Activated B cell treated with CpG ODN at 0.5 μM for 24 hours (primary cell): ENCODE measurements at places on chromosomes 11 and 22. TPM values are rescaled to one million over a fixed set of nuclear protein-coding genes. Genes with fewer than 3 reads are reported as not detected.

The APOBEC3F gene
- 75.6 and 82.4 TPM in 2 replicates for total RNA-seq

DNA sequence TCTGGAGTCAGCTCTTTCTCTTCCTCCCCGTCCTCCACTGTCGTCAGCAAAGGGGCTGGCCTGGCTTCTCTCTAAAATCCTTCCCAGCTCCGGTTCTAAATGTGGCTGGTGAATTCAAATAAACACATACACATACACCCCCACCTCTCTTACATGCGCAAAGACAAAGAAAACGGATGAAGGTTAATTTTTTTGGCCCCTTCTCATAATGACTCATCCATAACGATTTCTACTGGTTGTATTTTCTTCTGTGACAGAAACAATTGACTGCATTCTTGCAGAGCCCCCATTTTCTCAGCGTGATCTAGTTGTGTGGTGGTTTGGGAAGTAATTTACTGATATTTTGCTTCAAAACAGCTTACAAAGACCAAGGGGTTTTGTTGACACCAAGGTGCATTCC is 130.0 kb upstream of the NTM start:
- no peak overlapping the region for H3K27ac ChIP-seq
- H3K4me3 ChIP-seq = no peak overlapping the region
- H3K4me1 ChIP-seq = no peaks in the 10 kb centered on the region

The GRM5 gene
- not detected in 2 replicates for total RNA-seq

DNA sequence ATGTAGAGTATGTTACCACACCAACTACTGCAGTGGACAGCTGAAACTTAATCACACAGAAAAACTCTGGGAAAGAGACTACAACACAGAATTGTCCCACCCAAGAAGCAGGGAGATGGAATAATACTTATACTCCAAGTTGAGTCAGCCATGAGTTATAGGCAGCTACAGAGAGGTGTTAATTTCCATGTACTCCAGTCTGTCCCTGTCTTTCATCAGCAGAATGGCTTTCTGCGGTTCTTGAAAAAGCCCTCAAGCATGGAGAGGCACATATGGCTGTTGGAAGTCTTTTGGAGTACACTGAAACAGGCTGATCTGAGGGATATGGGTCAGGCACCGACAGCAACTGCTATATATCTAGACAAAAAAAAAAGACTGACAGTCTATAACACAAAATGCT is 219.5 kb downstream of the DLG2 start:
- H3K27me3 ChIP-seq = no peaks in the 10 kb centered on the region
- no peak for DNase-seq
- no peaks in the 10 kb centered on the region for H3K4me1 ChIP-seq
- no peaks in the 10 kb centered on the region for H3K36me3 ChIP-seq
- no peak overlapping the region for H3K4me3 ChIP-seq
- H3K27ac ChIP-seq = no peak overlapping the region

GRCh38 chr11:45732343-45732742 is 66.9 kb upstream of the CHST1 start:
- no peak for DNase-seq
- H3K27me3 ChIP-seq = peaks cover 18% of the 10 kb centered on the region
- H3K36me3 ChIP-seq = no peaks in the 10 kb centered on the region
- no peak overlapping the region for H3K27ac ChIP-seq

The TNRC6B gene
- total RNA-seq = 84.6 and 95.2 TPM in 2 replicates

- H3K27ac ChIP-seq = no peak overlapping the region
- no peak overlapping the region for H3K4me3 ChIP-seq
- DNase-seq = no peak
- H3K36me3 ChIP-seq = no peaks in the 10 kb centered on the region
- peaks cover 4% of the 10 kb centered on the region for H3K4me1 ChIP-seq
- H3K27me3 ChIP-seq = no peaks in the 10 kb centered on the region
These were observed 56.9 kb upstream of the CCDC89 start for GRCh38 chr11:85742873-85743275.

- H3K36me3 ChIP-seq = no peaks in the 10 kb centered on the region
- no peak within 1 kb of the TSS for H3K4me3 ChIP-seq
- no peaks in the 10 kb centered on the region for H3K4me1 ChIP-seq
- H3K27me3 ChIP-seq = no peaks in the 10 kb centered on the region
- DNase-seq = no peak
These were observed at the start of gene OR5W2 for GRCh38 chr11:55914482-55914881. Gene OR5W2 (minus strand): TSS chr11:55914582. CDS start chr11:55914582, 0 bp downstream.

The TSPAN18 gene
- total RNA-seq = 2.8 and 3.0 TPM in 2 replicates

DNA sequence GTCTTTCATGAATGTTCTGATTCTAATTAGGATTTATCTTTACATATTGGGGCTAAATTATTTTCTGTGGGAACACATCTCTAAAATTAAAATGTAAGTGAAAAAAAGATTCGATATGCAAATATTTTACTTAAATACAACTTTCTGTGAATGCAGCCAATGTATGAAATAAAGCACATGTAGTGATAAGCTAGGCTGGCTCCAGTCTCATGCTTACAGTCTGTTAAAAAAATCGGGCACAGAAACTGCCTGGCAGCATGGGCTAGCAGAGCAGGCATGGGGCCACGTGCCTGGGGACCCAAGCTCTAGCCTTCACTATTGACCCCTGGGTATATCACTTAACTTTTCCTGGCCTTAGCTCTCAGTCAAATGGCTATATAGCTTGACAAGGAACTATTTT is 46.5 kb downstream of the NELL1 start:
- H3K27me3 ChIP-seq = no peaks in the 10 kb centered on the region
- H3K27ac ChIP-seq = no peak overlapping the region
- no peak overlapping the region for H3K4me3 ChIP-seq
- H3K36me3 ChIP-seq = no peaks in the 10 kb centered on the region

The MYEOV gene
- total RNA-seq = 0.62 TPM in 1 of 2 replicates, not detected in the other

- H3K27ac ChIP-seq = no peak overlapping the region
- no peaks in the 10 kb centered on the region for H3K36me3 ChIP-seq
- H3K4me1 ChIP-seq = no peaks in the 10 kb centered on the region
- peaks cover 4% of the 10 kb centered on the region for H3K27me3 ChIP-seq
- no peak overlapping the region for H3K4me3 ChIP-seq
- no peak for DNase-seq
These were observed 75.2 kb downstream of the EIF3M start for GRCh38 chr11:32658639-32659406.

- peaks cover 21% of the 10 kb centered on the region for H3K27me3 ChIP-seq
- H3K36me3 ChIP-seq = no peaks in the 10 kb centered on the region
- H3K4me1 ChIP-seq = no peaks in the 10 kb centered on the region
- H3K4me3 ChIP-seq = no peak overlapping the region
- DNase-seq = no peak
These were observed 127.8 kb downstream of the MED15 start for GRCh38 chr22:20635227-20635591.

- peak within 1 kb of the TSS; percentile 93 for H3K4me3 ChIP-seq
- H3K27me3 ChIP-seq = no peaks in the 10 kb centered on the region
- H3K36me3 ChIP-seq = peaks cover 29% of the 10 kb centered on the region
- peak within 1 kb of the TSS; percentile 94 for H3K27ac ChIP-seq
- DNase-seq = peak; percentile 73
- H3K4me1 ChIP-seq = peaks cover 46% of the 10 kb centered on the region
These were observed at the start of gene MFNG for GRCh38 chr22:37486224-37486845. Gene MFNG (minus strand): TSS chr22:37486384. CDS start chr22:37486177, 207 bp downstream.

The HORMAD2 gene
- total RNA-seq = not detected in 2 replicates

The PRAME gene
- total RNA-seq = 0.12 TPM in 1 of 2 replicates, not detected in the other

- no peak for DNase-seq
- no peak overlapping the region for H3K4me3 ChIP-seq
- peaks cover under 1% of the 10 kb centered on the region for H3K4me1 ChIP-seq
- H3K27me3 ChIP-seq = no peaks in the 10 kb centered on the region
- no peak overlapping the region for H3K27ac ChIP-seq
These were observed 22.6 kb downstream of the RPL27A start for GRCh38 chr11:8705146-8705545.

GRCh38 chr11:111361874-111362273 is 17.2 kb downstream of the POU2AF1 start:
- peaks cover 4% of the 10 kb centered on the region for H3K4me1 ChIP-seq
- peaks cover 61% of the 10 kb centered on the region for H3K36me3 ChIP-seq
- H3K27me3 ChIP-seq = no peaks in the 10 kb centered on the region
- no peak for DNase-seq
- H3K4me3 ChIP-seq = peak overlapping the region; percentile 1

GRCh38 chr22:21443057-21443734 is 24.0 kb upstream of the TMEM191C start:
- no peak overlapping the region for H3K4me3 ChIP-seq
- H3K36me3 ChIP-seq = peaks cover 31% of the 10 kb centered on the region
- H3K27ac ChIP-seq = no peak overlapping the region

The EIF3F gene
- 367 and 396 TPM in 2 replicates for total RNA-seq

DNA sequence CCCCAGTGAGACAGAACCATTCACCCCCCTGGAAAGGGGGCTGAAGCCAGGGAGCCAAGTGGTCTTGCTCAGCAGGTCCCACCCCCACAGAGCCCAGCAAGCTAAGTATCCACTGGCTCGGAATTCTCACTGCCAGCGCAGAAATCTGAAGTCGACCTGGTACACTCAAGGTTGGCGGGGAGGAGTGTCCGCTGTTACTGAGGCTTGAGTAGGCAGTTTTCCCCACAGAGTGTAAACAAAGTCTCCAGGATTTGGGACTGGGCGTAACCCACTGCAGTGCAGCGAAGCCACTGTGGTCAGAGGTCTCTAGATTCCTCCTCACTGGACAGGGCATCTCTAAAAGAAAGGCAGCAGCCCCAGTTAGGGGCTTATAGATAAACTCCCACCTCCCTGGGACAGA is 10.0 kb downstream of the PATE1 start:
- no peaks in the 10 kb centered on the region for H3K36me3 ChIP-seq
- no peak overlapping the region for H3K27ac ChIP-seq
- no peak overlapping the region for H3K4me3 ChIP-seq
- H3K4me1 ChIP-seq = no peaks in the 10 kb centered on the region

The CDC42BPG gene
- total RNA-seq = 2.2 and 3.7 TPM in 2 replicates

The GAL3ST3 gene
- total RNA-seq = not detected in 2 replicates

DNA sequence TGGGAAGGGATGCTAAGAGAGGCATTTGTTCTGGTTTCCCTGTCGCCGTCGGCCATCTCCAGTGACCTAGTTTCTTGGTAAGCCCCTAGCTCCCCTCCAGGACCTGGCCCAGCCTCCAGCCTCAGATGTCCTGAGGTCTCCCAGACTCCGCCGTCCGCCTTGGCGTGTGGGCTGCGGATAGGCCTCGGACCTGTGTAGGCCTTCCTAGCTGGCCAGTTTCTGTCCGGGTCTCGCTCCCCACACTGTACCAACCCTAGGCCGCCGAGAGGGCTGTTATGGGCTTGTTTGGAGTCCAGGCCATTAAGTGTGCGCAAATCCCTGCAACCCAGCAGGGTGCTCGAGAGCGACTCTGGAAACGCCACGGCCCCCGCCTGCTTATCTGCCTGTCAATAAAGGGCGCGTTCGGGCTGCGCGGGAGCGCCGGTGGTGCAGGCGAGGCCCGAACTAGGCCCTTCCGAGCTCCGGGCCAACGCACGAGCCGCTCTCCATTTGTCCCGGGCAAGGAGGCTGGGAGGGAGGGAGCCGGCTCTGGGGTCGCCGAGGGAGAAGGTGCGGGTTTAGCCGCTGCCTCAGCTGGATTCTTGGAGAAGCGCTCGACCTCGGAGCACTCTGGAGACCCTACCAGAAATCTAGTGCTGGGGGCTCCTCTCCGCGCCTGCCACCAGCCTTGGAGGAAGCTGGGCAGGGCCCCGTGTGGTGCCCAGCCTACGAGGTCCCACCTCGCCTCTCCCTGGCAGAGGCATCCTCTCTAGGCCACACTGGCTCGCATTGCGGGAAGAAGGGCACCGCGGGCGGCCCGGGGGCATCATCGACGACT is 8.7 kb upstream of the PAX6 start:
- no peak overlapping the region for H3K27ac ChIP-seq
- no peaks in the 10 kb centered on the region for H3K36me3 ChIP-seq
- DNase-seq = no peak
- H3K27me3 ChIP-seq = peaks cover 65% of the 10 kb centered on the region
- H3K4me1 ChIP-seq = peaks cover 15% of the 10 kb centered on the region

DNA sequence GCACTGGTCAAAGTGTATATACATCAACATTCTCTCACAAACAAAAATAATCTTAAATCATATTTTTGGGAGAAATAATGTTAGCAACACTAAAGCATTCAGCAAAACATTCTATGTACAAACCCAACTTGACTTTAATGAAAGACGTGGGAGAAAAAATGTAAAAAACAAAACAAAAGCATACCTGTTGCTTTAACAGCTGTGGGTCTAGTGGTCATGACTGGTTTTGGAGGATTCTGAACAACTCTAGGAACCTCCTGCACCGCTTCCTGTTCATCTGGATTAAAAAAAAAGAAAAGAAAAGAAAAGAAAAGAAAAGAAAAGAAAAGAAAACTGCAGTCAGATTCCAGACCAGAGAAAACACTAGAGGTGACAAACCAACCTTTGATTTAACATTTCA is 2.1 kb downstream of the FNBP4 start:
- no peak for DNase-seq
- H3K27me3 ChIP-seq = no peaks in the 10 kb centered on the region
- H3K4me3 ChIP-seq = peak overlapping the region; percentile 97
- H3K4me1 ChIP-seq = peaks cover 33% of the 10 kb centered on the region
- H3K36me3 ChIP-seq = peaks cover 53% of the 10 kb centered on the region

DNA sequence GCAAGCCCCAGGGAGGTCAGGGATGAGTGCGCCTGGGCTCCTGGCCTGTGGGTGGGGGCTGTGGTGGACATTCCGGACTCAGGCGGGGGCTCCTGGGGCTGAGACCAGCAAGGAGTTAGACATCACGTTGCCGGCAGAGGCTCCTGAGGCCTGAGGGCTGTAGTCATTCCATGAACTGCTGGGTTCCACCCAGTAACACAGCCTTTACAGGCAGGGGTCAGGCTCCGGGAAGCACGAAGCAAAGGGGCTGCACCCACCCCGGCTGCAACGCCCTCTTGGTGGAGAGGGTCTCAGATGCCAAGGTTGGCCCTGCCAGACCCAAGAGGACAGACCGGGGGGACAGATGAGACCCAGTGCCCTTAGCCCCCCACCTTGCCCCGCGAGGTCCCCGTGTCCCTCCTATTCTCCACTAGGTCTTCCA is 9.0 kb downstream of the TNNT3 start:
- peaks cover 29% of the 10 kb centered on the region for H3K27me3 ChIP-seq
- DNase-seq = no peak
- H3K36me3 ChIP-seq = no peaks in the 10 kb centered on the region
- no peaks in the 10 kb centered on the region for H3K4me1 ChIP-seq
- H3K4me3 ChIP-seq = no peak overlapping the region

The OR2AG2 gene
- 0.07 TPM in 1 of 2 replicates, not detected in the other for total RNA-seq

DNA sequence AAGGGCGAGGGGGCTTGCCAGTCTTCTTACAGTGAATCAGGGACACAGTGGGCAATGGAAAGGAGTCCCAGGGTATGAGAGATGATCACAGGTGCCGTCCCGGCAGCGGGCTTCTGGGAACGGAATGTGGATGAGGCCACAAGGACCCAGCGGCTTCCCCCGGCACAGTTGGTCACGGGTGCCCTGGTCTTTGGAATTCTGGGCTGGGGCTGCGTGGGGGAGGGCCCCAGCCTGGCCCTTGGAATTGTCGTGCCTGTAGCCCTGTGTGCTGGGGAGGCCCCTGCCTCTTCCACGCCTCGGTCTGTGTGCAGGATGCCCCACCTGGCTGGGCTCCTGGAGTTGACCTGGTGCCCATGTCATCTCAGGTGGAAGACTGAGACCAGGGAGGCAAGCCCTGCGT is 76.6 kb downstream of the FBLN1 start:
- no peak overlapping the region for H3K4me3 ChIP-seq
- peaks cover 13% of the 10 kb centered on the region for H3K4me1 ChIP-seq
- DNase-seq = no peak
- no peaks in the 10 kb centered on the region for H3K36me3 ChIP-seq
- peaks cover 17% of the 10 kb centered on the region for H3K27me3 ChIP-seq

The ANO3 gene
- total RNA-seq = not detected in 2 replicates

The MS4A7 gene
- total RNA-seq = 43.1 and 51.1 TPM in 2 replicates
